ENCODE measurements at places on chromosomes 3 and 15.
A peak's percentile ranks its signal among the peaks of the same experiment; 100 is the strongest.

DNA sequence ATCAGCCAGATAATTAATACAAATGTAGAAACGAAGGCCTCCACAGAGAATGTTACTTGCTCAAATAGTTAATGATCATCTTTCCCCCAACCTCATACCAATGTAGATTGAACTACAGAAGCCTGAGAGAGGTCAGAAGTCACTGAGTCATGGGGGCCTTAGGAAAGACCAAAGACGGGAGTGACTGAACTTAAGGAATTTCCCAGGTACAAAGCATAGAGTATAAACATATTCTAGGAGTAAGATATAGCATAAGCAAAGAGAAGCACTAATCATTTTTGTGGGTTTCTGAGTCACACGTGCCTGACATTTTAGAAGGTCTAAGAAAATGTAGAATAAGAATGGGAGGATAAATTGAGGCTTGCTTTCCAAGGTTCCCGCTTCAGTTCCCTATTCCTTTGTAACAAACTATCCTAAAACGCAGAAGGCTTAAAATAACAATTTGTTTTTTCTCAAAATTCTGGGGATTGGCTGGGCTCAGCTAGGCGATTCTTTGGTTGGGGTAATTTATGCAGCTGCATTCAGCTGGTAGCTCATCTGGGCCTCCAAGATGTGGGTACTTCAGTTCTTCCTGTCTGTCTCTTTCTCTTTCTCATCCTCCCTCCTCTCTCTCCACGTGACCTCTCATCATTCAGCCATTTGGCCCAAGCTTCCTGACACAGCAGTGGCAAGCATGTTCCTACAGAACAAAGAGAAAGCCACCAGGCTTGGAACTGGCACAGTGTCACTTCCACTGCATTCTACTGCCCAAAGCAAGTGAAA is 422.6 kb downstream of the FOXP1 start:
- DNase-seq: no peak

DNA sequence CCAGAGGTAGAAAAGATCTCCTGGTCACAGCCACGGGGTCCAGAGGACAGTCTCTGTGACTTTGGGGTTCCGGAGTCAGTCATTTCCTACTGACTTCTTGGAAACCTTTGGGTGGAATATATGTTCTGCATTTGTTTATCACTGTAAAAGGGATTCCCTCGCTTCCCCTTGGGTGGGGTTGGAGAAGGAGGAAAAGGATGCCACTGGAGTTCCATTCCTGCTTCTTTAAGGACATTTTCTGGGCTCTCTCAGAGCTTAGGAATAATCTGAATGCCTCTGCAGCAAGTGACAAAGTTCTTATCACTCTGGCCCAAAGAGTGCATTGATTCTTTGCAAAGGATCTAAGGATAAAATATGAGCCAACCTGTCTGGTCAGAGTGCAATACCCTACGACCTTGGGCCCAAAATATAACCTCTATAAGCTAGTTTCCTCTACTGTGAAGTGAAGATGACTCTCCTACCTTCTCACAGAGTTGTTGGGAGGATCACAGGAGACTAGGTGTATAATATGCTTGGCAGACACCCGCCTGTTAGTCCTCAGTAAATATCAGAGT is 17.2 kb downstream of the ARHGEF3 start:
- no peak for DNase-seq

DNA sequence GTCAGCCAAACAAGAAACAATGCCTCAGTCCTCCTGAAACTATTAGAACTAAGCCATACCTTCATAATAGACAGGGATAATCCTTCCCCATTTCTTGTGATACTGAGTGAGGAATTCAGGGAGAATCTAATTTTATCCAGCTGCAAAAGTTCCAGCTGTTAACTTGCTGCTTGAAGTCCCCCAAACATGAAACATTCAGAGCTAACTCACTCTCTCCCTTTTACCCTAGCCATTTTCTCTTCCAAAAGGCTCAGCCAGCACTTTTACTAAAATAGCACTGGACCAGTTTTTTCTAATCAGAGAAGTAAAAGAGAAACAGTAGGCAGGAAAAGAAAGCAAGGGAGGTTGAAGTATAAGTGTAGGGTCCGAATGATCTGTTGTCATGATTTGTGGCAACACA is 268.1 kb downstream of the TAFA4 start:
- DNase-seq: no peak

DNA sequence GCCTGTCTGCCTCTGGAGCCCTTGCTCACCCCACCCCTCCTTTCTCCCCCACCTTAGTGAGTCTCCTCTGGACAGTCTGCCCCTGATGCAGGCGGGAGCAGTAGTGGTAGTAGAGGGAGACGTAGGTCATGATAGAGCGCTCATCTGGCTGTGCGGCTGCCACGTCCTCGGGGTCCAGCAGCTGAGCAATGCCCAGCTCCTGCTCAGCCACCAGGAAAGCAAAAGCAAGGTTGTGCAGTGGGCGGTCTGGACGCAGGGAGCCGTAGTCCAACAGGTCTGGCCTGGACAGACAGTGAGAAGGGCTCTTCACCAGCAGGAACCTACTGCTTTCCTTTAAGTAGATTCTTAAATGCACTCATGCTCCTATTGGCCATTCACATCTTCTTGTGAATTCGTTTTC is 6.7 kb downstream of the SPTBN5 start:
- DNase-seq: no peak

DNA sequence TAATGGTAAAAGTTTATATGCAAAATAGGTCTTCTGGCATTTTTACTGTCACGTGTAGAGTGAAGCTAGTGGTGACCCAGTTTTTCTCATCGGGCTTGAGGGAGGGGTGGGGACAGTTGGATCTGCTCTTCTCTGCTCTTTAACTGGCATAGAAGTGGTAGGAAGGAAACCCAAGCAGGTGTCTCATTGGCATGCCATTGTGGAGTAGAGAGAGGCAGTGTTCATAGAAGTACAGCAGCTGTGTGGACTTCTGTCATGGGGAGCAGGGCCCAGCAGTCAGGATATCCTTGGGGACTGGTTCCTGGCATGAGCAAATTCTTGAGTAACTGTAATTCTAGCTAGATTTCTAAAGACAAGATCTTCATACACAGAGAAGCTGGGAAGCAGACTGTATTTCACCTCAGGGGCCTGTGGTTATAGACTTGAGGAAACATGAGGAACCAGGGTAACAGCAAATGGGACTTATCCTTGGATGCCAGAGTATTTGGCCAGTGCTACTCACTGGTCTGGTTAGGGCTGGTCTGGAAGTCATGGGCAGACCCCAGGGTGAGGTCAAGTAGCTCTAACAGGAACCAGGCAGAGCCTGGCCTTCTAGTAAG is 42.9 kb downstream of the CDIN1 start:
- no peak for DNase-seq

DNA sequence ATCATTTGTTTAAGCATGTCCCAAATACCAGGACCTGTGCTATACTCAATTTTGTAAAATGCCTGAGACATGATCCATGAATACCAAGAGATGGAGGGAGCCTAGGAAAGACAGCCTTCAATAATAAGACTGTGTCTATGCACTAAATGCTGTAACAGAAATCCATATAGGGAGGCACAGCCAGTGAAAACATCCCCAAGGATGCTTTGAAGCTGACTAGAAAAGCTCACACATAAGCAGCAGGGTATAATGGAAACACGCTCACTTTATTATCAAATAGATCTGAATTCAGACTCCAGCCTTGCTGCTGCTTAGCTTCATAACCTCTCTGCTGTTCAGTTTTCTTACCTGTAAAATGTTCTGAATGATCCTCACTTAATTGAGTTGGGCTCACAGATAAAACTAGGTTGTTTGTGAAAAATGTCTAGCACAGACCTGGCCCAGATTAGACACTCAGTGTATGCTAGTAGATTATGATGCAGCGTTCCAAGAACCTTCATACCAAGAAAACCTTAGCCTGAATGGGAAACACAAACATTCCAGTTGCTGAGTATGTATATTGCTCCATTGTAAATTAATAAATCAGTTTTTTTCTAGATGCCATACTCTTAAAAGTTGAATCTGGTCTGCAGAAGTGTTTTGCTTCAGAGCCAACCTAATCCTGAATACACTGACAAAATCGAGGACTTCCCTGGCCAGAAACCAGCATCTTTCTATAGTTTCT is 3.8 kb upstream of the LARP6 start:
- no peak for DNase-seq

- DNase-seq: peak; percentile 74
Measured at GRCh38 chr3:12187448-12188327, 29.0 kb upstream of the TIMP4 start.

DNA sequence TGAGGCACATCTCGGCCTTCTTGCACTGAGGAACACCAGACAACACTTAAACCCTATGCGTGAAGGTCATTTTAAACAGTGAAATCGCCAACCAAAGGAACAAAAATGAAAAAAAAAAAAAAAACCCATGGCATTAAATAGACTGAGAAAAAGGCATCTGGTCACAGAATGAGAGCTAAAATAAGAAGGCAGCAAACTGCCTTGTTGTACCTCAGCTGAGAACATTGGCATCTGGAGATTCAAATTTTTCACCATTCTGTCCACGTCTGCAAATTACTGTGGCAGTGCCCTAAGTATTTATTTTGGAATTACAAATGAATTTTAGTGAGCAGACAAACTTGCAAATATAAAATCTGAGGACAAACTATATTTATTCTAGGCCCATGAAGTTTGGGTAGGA is 82.6 kb upstream of the POU1F1 start:
- DNase-seq: no peak
